ENCODE measurements at places on chromosomes 1 and 21.
A peak's percentile ranks its signal among the peaks of the same experiment; 100 is the strongest.

DNA sequence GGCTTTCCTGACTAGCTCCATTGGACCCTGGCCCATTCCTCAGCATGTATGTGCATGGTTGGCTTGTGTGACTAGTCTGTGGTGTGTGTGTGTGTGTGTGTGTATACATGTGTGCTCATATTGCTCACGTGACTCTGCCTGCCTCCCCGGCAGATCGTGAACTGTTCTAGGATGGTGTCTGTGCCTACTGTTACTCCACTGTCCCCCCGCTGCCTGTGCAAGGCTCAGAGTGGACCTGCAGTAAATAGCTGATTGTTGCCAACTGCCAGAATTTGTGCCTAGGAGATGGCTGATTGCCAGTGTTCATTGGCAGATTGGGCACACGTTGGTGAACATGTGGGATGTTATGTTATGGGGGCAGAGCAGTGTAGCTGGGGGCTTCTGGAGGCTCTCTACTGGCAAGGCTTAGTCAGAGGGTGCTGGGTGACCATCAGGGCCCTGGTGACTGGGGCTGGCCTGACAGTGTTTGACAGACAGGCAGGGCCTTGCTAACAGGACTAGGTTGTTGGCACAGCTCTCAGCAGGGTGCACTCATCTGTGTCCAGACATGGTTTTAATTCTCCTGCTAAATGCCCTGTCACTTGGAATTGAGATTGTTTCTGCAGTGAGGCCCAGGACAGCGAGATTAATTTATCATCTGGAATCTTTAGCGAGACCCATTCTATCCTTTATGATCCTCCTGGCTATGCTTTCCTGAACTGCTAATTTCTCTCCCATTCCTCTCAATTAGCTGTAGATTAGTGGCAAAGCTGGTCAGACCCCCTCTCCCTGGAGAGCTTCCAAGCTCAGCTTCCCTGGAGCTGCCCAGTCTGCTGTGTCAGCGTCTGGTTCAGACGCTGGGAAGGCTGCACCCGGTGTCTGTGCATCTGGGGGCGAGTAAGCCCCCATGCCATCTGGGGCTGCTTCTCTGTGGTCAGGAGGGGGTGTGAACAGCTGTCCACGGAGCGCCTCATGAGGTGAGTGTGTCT is 20.8 kb downstream of the SLC6A17 start:
- DNase-seq, result no peak

GRCh38 chr1:235279694-235280093 is 48.3 kb downstream of the ARID4B start:
- no peak for DNase-seq

DNA sequence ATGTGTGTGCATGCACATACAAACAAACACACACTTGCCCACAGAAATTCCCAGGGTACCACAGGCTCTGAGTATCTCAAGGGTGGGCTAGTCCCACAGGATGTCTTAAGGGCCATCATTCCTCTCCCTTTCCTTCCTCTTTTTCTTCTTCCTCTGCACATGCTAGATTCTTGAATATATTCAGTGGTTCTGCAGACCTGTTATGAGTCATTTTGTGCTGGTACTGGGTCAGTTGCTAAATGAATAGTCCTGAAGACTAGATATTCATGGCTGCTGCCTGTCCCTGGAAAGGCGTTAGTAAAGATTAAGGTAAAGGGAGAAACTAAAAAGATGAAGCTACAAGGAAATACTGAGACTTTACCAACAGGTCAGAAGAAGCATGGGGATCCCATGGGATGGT is 256.7 kb upstream of the KIAA0040 start:
- DNase-seq, result no peak

DNA sequence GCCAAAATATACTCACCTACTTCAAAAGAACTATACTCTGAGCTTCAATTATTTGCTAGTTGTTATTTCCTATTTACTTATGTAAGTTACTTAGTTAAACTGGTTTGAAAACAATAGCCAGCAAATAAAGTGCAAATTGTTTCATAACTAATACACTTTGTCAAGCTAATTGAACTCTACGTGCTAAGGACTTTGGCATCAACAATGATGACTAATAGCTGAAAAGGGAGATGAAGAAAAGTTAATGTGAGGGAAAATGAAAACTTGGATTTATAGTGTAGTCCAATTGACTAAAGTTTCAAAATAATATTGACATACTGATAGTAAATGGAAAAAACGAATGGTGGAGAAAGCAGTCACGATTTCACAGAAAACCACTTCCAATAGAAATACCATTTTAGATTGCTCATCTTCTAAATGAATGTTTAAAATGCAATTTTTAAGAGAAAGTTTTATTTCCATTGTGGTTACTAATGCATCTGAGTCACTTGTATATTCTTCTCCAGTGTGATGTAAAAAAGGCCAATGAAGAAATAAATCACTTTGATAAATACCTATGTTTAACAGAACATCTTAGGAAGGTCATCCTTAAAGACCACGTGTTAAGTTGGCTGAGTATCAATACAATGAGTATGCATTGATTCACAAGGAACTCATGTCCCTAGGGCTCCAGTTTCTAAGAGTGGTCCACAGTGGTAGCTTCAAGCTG is 455.2 kb downstream of the LTN1 start:
- no peak for DNase-seq

- no peak for DNase-seq
Observed at GRCh38 chr1:8456308-8456912, 138.5 kb downstream of the SLC45A1 start.

DNA sequence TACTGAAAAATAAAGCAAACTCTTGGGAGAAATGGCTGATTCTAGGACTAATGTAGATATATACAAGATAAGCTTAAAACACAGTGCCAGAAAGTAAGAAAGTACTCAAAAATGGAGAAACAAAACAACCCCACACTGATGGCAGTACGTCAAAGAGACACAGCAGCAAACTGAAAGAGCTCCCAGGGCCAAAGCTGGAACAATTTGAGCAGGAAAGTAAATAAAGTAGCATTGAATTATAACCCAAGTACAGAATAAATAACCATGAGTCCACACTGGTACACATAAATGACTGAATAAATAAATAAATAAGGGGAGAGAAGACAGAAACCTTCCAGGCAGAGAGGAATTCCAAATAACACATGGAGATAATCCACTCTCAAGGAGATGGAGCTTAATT is 120.9 kb downstream of the GLUL start:
- DNase-seq, result no peak

DNA sequence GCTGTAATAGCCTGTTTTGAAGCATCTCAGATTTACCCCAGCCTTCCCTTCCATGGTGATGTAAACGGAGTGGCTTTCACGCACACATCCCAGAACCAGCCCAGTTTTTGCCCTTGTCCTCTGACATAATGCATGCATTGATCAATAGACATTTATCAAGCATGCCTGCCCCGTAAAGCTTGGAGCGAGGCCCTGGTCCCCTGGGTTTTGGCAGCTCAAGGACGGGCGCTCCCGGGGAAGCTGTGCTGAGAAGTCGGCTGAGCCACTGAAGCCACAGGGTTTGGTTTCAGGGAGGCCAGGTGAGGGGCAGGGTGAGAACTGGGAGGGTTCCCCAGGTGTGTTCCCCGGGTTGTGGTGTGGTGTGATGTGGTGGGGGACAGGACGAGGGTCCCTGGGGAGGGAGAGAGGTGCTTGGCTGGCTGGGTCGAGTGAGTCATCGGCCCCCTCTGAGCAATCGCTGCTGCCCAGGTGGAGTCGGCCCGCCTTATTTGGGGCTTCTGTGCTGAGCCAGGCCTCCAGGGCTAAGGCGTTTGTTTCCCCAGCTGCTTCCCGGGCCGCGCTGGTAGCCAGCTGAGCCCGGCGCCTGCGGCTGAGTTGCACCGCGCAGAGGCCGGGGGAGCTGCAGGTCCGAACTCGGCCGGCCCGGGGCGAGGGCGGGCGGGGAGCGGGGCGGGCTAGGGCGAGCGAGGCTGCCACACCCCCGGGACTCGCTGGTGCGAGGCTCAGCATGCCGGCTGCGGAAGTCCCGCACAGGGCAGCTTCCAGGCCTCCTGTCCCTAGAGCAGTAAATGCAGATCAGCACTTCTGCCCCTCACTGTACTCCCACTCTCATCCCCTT is 23.6 kb downstream of the ATP2B4 start:
- DNase-seq, result peak; percentile 38

GRCh38 chr1:50175719-50176639 is 67.3 kb downstream of the ELAVL4 start:
- no peak for DNase-seq

GRCh38 chr1:73593364-73593763 is 604.6 kb downstream of the LRRIQ3 start:
- peak; percentile 4 for DNase-seq

DNA sequence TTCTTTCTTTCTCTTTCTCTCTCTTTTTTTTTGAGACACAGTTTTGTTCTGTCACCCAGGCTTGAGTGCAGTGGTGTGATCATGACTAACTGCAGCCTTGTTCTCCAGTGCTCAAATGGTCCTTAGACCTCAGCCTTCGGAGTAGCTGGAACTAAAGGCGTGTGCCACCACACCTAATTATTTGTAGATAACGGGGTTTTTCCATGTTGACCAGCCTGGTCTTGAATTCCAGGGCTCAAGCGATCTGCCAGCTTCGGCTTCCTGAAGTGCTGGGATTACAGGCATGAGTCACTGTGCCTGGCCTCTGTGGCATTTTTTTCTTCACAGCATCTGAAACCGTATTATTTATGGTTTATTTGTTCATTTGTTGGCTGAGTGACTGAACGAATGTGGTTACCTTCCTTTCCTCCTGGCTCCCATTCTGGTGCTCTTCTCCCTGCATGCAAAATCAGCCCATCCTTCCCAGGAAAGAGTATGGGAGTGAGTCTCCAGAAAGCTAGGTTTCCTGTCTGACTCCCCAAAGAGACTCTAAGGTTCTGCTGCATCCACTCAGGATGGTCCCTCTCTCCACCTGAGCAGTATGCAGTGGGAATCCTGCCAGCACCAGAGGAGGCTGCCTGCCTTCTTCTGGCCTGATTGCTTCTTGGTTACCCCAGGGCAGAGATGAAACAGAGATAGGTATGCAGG is 155.0 kb upstream of the BEND5 start:
- no peak for DNase-seq

DNA sequence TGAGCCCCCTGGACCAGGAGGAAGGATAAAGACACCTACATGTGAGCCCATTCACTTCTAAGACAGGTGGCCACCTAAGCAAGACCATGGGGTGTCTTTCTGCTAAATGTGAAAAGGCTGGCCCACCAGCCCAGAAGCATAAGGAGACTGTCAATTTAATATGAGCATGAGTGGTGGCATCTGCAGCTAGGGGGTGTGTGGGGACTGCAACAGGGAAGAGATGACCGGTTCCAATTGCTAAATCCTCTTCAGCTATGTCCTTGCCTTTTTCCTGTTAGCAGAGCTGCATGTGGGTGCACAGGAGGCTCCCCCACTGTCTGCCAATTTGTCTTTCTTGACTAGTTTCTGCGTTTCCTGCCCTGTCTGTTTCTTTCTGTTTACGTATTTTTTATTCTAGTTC is 22.3 kb upstream of the BMP8A start:
- DNase-seq, result no peak

DNA sequence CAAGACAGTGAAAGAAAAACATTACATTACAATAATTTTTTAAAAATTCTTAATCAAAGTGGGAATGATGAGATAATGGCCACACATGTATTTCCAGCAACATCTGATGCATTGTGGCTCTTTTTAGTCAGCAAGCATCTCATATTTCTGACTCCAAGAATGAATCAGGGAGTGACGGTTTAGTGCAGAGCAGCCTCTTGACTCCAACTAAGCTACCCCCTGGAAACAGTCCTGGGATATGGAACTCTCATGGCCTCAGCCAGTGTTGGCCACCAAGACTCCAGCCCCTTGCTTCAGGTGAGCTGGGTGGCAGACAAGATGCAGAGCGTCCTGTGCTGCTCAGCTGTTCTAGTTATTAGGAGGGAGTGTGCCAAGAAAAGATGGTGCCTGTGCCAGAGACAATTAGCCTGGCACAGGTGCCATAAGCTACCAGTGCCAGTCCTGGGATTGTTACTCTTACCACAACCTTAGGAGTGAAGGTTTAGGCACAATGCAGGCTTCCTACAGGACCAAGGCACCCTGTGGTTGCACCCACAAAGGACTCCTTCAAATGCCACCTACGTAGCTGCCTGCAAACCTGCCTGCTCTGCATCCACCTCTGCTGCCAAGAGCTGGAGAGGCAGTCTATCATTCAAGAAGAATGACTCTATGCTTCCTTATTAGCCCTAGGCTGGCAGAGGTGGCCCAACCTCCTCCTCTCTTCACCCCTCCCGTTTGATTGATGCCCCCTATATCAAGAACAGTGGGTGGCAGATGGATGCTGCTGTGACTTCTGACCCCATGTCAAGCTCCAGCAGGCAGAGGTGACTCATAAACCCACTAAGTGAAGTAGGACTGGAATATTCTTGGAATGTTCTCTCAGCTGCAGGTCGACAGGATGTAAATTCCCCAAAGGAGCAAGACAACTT is 6.0 kb upstream of the SEC16B start:
- DNase-seq, result no peak

GRCh38 chr21:34034369-34035014 is 38.9 kb upstream of the MRPS6 start:
- DNase-seq, result no peak

- no peak for DNase-seq
Observed at GRCh38 chr1:93605026-93605568, 76.5 kb downstream of the BCAR3 start.

DNA sequence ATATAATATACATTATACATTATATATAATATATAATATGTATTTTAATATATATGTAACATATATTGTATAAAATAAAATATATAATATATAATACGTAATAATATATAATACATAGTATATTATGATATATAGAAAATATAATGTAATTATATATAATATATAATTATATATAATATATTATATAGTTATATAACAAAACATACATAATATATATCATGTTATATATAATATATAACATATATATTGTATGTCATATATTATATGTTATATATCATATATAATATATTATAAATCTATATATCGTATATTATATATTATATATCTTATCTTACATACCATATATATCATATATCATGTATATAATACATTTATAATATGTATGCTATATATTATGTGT is 248.2 kb upstream of the TPTE start:
- DNase-seq, result no peak

DNA sequence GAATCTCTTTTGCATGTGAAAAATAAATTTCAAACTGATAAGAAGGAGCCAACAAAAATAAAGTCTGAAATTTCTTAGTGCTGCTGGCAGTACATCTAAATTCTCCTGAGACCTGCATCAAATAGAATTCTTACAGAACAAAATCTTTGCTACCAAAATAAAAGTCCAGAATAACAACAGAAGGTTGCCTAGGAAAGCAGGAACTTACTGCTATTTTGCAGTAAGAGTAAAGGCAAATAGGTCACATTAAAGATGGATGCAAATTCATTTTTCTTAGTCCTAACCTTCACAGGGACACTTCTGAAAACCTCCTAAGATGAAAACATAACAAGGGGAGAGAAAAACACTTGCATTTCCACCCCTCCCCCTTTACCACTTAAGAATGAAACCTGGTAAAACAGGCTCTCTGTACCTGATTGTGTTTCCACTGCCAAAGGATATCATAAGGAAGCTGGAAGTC is 59.0 kb downstream of the RUSC1 start:
- no peak for DNase-seq

DNA sequence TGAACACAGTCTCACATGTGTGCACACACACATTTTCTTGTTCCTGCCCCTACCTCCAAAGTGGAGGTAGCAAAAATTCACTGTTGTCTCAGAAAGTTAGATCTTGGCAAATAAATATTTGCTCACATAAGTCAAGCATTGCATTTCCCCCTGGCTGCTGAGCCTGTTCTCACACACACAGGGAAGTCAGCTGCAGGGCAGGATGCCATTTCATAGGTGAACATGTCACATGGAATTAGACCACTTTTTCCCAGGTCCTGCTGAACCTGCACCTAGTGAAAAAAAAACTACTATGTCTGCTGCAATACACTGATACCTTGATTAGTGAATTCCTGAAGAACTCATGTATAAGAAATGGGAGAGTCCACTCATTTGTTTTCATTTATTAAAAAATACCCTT is 5.3 kb upstream of the CD55 start:
- DNase-seq, result no peak

Measured in NCI-H187 (cell line).